CD4-positive, alpha-beta T cell treated with Interleukin-2 at 100 ng/mL for 4 hours (primary cell): ENCODE measurements at places on chromosomes 3 and 15.

GRCh38 chr3:117149584-117149983 is 440.0 kb downstream of the TUSC7 start:
- no peak for DNase-seq

DNA sequence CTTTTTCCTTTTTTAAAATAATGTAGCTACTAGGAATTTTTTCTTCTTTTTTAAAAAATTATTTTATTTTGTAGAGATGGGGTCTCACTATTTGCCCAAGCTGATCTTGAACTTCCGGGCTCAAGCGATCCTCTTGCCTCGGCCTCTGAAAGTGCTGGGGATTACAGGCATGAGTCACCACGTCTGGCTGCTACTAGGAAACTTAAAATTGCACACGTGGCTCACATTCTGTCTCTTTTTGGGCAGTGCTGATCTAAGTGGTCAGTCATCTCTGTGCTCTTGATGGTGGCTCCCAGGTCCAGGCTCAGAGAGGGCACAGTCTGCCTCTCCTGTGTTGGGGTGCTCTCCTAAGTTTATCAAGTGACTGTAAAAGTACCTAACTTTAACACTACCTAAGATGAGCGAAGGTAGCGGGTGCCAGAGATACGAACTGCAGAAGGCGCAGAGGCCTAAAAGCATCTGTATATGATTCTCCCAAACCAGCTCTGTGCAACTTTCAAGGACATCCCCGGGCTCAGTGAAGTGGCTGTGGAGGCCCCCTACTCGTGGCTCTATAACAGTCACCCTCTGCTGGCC is 52.9 kb upstream of the SEC13 start:
- no peak for DNase-seq

GRCh38 chr3:183868796-183869195 is 15.9 kb downstream of the PARL start:
- DNase-seq, result no peak

GRCh38 chr15:99427210-99427609 is 138.6 kb upstream of the MEF2A start:
- DNase-seq, result no peak

- no peak for DNase-seq
Measured at GRCh38 chr3:121895121-121895520, 920 bp downstream of the SLC15A2 start.
